HS-5 (cell line): ENCODE measurements at places on chromosomes 3 and 15.

GRCh38 chr3:32245200-32245599 is 6.7 kb downstream of the CMTM8 start:
- DNase-seq: no peak

- DNase-seq: peak; percentile 53
Measured at GRCh38 chr3:67875338-67875737, 220.9 kb upstream of the SUCLG2 start.

- DNase-seq: peak; percentile 71
Measured at GRCh38 chr3:141303481-141304223, 64.7 kb upstream of the ZBTB38 start.

GRCh38 chr3:127473244-127474024 is 117.1 kb downstream of the TPRA1 start:
- DNase-seq: no peak

GRCh38 chr3:42169579-42170120 is 78.5 kb downstream of the TRAK1 start:
- no peak for DNase-seq

DNA sequence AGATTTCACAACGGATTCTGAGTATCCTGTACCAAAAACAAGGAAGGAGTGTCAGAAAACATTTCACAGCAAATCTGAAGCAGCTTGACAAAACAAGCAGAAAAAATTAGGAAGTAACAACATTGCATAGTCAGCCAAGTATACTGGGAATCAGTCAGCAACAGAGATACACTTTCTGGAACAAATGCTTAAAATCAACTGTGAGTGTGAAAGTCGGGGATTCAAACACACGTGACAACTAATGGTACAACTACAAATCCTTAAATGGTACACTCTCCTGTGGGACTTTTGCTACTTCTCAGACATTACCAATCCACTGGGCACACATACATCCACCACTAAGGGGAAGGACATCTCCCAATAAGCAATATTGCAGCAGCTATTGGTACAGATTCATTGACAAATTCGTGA is 296.6 kb upstream of the MME start:
- no peak for DNase-seq
